ENCODE measurements at places on chromosomes 5 and 9.

DNA sequence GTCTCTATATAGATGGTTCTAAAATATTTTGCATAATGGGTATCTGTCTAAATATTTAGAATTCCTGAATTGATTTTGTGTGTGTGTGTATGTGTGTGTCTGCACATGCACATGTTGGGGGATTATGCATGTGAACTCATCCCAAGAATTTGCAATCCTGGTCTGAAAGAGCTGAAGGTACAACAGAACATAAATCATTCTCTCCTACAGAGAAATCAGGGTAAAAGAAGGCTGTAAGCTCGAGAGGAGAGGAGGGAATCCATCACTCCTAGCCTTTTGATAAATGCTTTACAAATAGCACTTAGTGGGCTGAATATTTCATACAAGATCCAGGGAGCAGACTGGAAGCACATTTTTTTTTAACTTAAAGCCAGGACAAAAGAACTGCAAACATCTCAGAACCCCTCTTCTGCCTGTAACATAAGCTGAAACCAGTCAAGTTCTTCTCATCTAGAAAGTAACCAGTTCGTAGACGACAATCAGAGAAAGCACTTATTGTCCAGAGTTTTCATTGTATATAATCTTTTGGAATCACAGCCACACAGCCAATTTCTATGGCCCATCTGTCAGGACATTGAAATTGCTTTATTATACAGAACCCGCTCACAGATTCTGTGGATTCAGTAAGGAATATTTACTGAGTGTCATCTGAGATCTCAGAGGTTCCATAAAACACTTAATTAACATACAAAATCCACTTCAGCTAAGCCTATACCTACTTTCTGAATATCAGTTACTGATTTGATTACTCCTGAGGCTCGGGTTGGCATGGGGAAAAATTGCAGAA, 541.4 kb upstream of the ZNF462 start:
- no peak for DNase-seq

- DNase-seq = no peak
These were observed 43.2 kb downstream of the RFK start for GRCh38 chr9:76351006-76351405.

GRCh38 chr5:111948092-111948841, 191.3 kb upstream of the NREP start:
- DNase-seq = no peak

DNA sequence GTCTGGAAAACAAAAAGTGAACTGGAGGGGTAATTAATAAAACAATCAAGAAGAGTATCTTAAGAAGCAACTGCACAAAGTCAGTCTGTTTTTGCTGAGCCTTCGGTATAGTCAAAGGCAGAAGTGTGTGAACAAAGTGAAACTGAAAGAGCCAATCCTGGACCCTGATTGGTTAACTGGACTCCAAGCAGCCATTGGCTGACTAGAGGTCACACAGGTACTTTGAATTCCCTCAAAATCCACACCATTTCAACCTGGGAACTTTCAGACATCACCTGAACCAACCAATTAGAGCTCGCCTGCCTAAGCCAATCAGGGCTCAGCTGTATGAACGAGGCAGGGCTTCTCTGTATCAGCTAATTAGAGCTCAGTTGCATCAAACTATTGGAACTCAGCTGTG, 286.7 kb downstream of the TLE4 start:
- no peak for DNase-seq

DNA sequence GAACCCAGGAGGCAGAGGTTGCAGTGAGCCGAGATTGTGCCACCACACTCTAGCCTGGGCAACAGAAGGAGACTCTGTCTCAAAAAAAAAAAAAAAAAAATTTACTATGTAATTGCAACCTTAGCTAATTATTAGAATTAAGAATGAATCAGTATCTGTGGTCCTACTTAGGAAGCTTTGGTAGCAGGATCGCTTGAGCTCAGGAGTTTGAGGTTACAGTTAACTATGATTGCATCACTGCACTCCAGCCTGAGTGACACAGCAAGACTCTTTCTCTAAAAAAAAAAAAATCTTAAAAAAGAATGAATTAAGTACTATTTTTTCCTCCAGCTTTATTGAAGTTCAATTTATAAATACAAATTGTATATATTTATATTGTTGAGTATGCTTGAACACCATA, 16.7 kb downstream of the NDUFAF2 start:
- no peak for DNase-seq

- DNase-seq = no peak
These were observed 92.3 kb upstream of the COL5A1 start for GRCh38 chr9:134549336-134549735.

All from SK-N-DZ (cell line).